ENCODE measurements at places on chromosomes 4 and X. TPM values are rescaled to one million over a fixed set of nuclear protein-coding genes. Genes with fewer than 3 reads are reported as not detected.

Gene SMR3B
- not detected for polyA plus RNA-seq

Gene SORCS2
- not detected for polyA plus RNA-seq

Gene FABP2
- polyA plus RNA-seq, result not detected

Gene PDE5A
- polyA plus RNA-seq, result 1.9 TPM

Gene MAP3K15
- not detected for polyA plus RNA-seq

Gene PNMA5
- polyA plus RNA-seq, result not detected

Gene ATP8A1
- polyA plus RNA-seq, result 21.7 TPM

Gene TRIM61
- polyA plus RNA-seq, result 2.2 TPM

Gene TMPRSS11B
- polyA plus RNA-seq, result not detected

Gene BEND2
- polyA plus RNA-seq, result 0.32 TPM

Data from naive B cell (primary cell).